ENCODE measurements at places on chromosomes 5 and 9. TPM values are rescaled to one million over a fixed set of nuclear protein-coding genes. Genes with fewer than 3 reads are reported as not detected.

TAS2R1 gene
- not detected for polyA plus RNA-seq

- no peak for DNase-seq
These were observed 52.2 kb upstream of the UBTD2 start for GRCh38 chr5:172335721-172336120.

ABCA2 gene
- polyA plus RNA-seq = 151 TPM

PCA3 gene
- polyA plus RNA-seq = 2.4 TPM

- DNase-seq = no peak
These were observed 15.0 kb upstream of the RPS14 start for GRCh38 chr5:150464554-150465012.

- DNase-seq = peak; percentile 66
These were observed 653.1 kb upstream of the KLF4 start for GRCh38 chr9:108142504-108143201.

- DNase-seq = no peak
These were observed 323.8 kb upstream of the IRX4 start for GRCh38 chr5:2206293-2207108.

UBAC1 gene
- 65.9 TPM for polyA plus RNA-seq

RNF183 gene
- polyA plus RNA-seq = 0.12 TPM

DNA sequence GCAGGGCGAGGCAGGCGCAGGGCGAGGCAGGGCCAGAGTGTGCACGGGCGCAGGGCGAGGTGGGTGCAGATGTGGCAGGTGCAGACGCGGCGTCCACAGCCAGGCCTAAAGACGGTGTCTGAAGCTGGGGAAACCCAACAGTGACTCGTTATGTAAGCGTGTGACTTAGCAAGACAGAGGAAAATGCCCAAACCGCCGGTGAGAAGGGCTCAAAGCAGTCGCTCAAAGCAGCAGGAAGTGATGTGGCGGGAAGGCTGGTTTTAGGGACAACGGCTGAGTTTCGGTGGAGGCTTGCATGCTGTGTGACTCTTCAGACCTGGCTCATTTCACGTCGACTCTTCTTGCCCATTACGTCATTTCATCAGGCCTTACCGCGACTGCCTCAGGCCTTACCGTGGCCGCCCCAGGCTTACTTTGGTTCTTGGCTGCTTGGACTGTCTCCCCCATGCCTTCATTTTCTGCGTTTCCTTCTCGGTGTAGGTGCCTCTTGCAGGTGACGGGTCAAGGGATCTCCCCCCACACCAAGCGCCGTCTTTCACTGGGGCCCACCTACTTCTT is 50.5 kb upstream of the EXOC3 start:
- no peak for DNase-seq

RACK1 gene
- polyA plus RNA-seq = 1,370 TPM

DOCK2 gene
- polyA plus RNA-seq = 5.8 TPM

DNA sequence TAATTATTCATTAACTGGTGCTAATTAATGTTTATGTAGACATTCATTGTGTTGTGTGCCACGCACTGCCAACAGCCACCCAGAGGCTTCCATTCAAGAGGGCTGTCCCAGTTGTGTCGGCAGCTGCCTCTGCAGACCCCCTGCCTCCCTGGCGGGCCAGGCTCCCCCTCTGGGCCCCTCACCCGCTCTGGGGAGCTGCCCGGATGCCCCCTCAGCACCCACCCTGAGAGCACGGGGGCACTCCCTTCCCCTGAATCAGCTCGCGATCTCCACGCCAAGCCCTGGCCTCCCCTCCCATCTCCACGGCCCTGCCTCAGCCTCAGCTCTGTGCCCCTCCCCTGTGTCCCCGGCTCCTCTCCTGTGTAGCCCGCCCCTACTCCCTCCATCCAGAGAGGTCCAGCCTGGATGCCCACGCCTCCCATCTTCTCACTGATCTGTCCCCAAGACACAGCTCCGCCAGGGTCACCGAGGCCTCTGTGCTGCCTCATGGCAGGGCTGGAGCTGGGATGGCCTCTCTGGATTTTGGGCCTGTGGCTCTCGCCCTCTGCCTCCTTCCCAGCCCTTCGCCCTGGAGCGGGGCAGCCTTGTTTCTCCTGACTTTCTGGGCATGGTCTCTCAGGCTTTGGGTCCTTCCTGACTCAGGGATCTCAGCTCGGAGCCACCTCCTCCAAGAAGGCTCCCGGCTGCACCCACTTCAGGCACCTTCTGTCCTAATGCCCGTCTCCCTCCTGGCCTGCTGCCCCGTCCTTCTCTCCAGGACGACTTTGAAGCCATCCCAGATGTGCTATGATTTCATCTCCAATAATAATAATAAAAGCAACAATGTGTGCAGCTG is 16.0 kb upstream of the SLC9A3 start:
- DNase-seq = no peak

GRCh38 chr9:107593224-107593870 is 103.8 kb upstream of the KLF4 start:
- DNase-seq = no peak

PPP2R2B gene
- polyA plus RNA-seq = 166 TPM

AJM1 gene
- 19.3 TPM for polyA plus RNA-seq

DRD1 gene
- polyA plus RNA-seq = 4.3 TPM

- DNase-seq = no peak
These were observed 348.1 kb upstream of the SGCD start for GRCh38 chr5:155978850-155979249.

PCDHGB1 gene
- 9.9 TPM for polyA plus RNA-seq

GRCh38 chr5:152514827-152515397 is 109.8 kb upstream of the NMUR2 start:
- peak; percentile 59 for DNase-seq

SPATA31A3 gene
- not detected for polyA plus RNA-seq

- peak; percentile 22 for DNase-seq
These were observed 68.5 kb downstream of the SLC24A2 start for GRCh38 chr9:19720377-19720776.

IFNB1 gene
- not detected for polyA plus RNA-seq

DNA sequence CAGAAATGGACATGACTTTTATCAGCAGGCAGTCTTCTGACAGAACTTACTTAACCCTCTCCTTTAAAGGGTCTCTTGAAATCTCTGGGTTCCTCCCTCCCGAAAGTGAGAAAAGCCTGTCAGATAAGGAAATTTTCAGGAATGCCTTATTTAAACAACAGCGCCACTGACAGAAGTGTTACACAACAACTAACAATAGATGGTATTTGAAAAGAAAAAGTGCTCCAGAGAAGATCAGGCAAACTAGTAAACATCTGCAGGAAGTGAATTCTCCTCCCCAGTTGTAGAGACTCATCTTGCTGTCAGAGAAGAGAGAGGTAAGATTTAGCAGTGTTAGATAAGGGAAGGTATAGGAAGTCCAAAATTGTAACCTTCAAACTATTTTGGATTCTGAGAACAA is 107.2 kb upstream of the NFIL3 start:
- DNase-seq = no peak

- DNase-seq = no peak
These were observed 30.9 kb downstream of the EPB41L4B start for GRCh38 chr9:109289931-109290330.

DNA sequence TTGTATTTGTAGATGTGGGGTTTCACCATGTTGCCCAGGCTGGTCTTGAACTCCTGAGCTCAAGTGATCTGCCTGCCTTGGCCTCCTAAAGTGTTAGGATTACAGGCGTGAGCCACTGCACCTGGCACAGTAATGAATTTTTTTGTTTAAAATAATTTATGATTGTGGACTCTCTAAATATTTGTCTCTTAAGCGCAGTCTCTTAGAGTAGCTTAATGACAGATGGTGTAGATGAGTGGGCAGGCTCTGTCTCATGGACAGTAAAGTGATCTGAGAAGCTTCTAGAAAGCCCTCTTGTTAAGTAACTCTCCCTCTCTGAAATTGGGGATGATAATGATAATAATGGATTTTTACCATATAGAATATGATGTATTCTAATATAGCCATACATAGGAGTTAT is 47.5 kb upstream of the KIAA1958 start:
- no peak for DNase-seq

CRB2 gene
- polyA plus RNA-seq = 35.7 TPM

KLF4 gene
- 13.5 TPM for polyA plus RNA-seq

KIF4B gene
- 0.11 TPM for polyA plus RNA-seq

DNA sequence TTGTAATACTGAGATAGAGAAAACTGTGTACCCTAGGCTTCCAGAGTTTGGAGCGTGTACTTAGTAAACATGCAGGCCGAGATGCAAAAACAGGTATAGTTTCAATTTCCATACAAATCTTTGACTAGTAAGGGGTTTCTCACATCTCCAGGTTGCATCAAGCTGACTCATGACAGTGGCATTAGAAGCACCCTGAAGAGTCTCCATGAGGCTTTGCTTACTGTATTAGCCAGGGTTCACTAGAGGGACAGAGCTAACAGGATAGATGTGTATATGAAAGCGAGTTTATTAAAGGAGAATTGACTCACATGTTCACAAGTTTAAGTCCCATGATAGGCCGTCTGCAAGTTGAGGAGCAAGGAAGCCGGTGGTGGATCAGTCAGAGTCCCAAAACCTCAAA is 275.3 kb upstream of the CDH6 start:
- DNase-seq = no peak

GRCh38 chr9:37449862-37450632 is 15.2 kb downstream of the ZBTB5 start:
- DNase-seq = no peak

SHC3 gene
- polyA plus RNA-seq = 30.4 TPM

- DNase-seq = no peak
These were observed 126.9 kb downstream of the FSTL4 start for GRCh38 chr5:133485468-133485867.

DNA sequence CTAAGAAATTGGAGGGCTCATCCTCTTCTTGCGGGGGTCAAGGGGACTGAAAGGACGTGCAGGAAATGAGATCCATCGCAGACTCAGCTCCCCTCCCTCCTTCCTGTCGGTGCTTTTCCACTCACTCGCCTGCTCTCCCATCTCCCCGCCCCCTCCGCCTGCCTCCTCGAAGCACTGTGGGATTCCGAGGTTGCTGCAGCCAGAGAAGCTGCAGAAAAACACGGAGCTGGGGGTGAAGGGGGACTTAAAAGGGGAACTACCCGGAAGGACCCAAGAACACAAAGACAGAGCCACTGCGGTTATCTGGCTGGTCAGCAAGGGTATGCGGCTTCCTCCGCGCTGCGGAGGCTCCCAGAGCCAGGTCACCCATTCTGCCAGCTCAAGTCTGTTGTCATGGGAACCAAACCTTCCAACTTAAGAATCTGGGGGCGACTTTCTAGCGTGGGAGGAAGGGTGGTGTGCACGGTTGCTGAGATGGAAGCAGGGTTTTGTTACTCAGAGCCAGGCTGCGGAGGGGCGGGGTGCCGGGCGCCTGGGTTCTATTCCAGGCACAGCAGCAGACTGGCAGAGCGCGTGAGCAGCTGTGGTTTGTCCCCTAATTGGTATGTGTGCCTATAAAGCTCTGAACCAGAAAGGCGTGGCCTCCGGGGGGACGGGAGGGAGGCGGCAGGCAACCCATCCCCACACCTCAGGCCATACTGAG is 24.9 kb downstream of the PCDHGC5 start:
- DNase-seq = peak; percentile 98

DNA sequence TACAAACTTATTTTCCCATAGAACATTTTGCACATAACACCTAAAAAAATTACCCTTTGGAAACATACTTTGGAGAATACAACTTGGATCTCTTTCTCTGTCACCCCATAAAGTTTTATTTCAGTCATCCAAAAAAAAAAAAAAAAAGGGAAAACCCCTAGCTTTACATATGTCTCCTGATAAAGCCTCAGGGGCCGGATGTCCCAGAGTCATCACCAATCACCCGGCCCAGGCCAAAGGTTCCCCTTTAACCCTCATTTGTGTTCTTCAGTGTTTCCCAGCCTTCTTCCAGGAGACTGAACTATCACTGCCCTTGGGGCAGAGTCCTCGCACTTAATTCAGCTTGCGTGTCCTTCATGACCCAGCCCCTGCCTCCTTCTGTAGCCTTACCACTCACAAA is 28.8 kb downstream of the ANXA6 start:
- DNase-seq = no peak

GRCh38 chr9:79120941-79121340 is 450.8 kb upstream of the TLE4 start:
- no peak for DNase-seq
